HepG2 (cell line): ENCODE measurements at places on chromosomes 7 and 10. TPM values are rescaled to one million over a fixed set of nuclear protein-coding genes. Genes with fewer than 3 reads are reported as not detected.
A peak's percentile ranks its signal among the peaks of the same experiment; 100 is the strongest.

GRCh38 chr10:124350806-124351205 lies 67.9 kb downstream of the OAT start:
- no peaks in the 10 kb centered on the region for H3K36me3 ChIP-seq
- H3K27me3 ChIP-seq = peaks cover 7% of the 10 kb centered on the region
- H3K4me3 ChIP-seq = no peak overlapping the region
- peaks cover 18% of the 10 kb centered on the region for H3K4me1 ChIP-seq
- DNase-seq = no peak

GRCh38 chr10:62623223-62623622 lies 181.3 kb upstream of the ADO start:
- H3K27ac ChIP-seq = no peak overlapping the region
- H3K4me3 ChIP-seq = no peak overlapping the region
- H3K4me1 ChIP-seq = peaks cover 11% of the 10 kb centered on the region
- no peaks in the 10 kb centered on the region for H3K27me3 ChIP-seq
- DNase-seq = no peak
- no peaks in the 10 kb centered on the region for H3K36me3 ChIP-seq

GRCh38 chr10:4144817-4145216 lies 359.8 kb upstream of the KLF6 start:
- H3K27me3 ChIP-seq = peaks cover 3% of the 10 kb centered on the region; the same call in 1 of the 3 replicates
- no peak overlapping the region for H3K4me3 ChIP-seq
- no peak overlapping the region for H3K27ac ChIP-seq
- no peaks in the 10 kb centered on the region for H3K4me1 ChIP-seq

PON1 gene
- total RNA-seq = 0.27 TPM in 1 of 2 replicates, not detected in the other

GRCh38 chr10:101066146-101066895 lies 4.5 kb downstream of the KAZALD1 start:
- H3K36me3 ChIP-seq = no peaks in the 10 kb centered on the region
- peak overlapping the region; percentile 60 for H3K4me3 ChIP-seq
- DNase-seq = peak; percentile 86
- peaks cover 11% of the 10 kb centered on the region; the same call in 2 of the 3 replicates for H3K27me3 ChIP-seq
- H3K4me1 ChIP-seq = peaks cover 34% of the 10 kb centered on the region

DNA sequence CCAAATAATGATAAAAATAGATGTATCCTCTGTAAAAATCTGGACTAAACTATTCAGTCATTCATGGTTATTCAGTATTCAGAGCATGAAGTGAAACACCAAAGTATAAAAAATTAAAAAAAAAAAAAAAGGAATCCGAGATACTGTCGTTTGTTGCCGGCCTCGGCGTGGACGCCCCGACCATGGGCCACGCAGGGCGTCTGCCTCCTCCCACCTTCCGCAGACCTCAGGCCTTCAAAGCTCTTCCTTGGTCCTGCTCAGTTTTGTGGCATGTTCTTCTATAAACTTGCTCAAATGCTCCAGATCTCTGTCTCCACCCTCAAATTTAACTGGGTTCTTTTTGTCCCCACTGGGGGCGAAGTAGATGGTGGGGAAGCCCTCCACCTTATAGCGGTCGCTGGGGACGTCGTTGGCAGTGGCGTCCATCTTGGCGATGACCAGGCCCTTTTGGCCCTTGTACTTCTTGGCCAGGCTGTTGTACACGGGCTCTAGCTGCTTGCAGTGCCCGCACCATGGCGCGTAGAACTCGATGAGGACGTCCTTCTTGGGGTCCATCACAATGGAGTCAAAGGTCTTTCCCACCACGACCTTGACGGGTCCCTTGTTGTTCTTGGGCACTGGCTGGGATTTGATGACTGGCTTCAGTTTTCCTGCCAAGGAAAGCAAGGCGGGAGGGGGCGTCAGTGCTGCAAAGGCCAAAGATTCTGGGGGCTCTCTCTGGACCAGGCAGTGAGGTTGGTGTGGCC lies 24.6 kb downstream of the PDIA4 start:
- no peak overlapping the region for H3K27ac ChIP-seq
- DNase-seq = no peak
- peaks cover 6% of the 10 kb centered on the region; the same call in 1 of the 2 replicates for H3K4me1 ChIP-seq
- H3K36me3 ChIP-seq = peaks cover 28% of the 10 kb centered on the region

SEMA3C gene
- total RNA-seq = 0.13 TPM in 1 of 2 replicates, not detected in the other
